Cardiac muscle cell (in vitro differentiated cells and primary cell): ENCODE measurements at places on chromosomes 6 and 20.

GRCh38 chr6:131694832-131695426 lies 6.3 kb downstream of the OR2A4 start:
- peak; percentile 78 for DNase-seq

DNA sequence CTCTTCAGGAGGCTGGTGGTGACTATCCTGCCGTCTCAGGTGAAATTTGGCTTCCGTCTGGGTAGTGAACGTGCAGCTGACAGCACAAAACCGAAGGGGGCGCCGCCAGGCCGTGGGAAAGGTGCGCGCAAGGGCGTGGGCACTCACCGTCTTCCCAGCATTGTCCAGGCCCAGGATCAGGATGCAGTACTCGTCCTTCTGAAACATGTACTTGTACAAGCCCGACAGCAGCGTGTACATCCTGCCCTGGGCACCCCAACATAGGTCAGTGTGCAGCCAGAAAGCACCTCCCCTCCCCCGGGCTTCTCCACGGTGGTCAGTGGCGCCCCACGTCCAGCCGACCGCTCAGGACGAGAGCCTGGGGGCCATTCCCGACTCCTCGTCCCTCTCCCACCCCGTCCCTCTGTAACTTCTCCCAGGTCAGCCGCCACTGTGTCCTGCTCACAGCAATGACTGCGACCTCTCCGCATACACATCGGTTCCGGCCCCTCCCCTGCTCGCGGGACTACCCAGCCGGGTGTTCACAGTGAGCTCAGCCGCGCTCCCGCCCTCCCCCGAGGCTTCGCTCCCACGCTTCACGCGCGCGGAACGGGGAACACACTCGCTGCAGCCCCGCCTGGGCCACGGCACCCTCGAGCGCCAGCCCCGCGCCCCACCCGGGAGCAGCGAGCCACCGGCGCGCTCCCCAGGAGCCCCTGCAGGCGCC lies 771 bp downstream of the ARFRP1 start:
- no peak for DNase-seq

GRCh38 chr6:121755485-121755884 lies 320.0 kb downstream of the GJA1 start:
- no peak for DNase-seq

- no peak for DNase-seq
Observed at GRCh38 chr6:74551896-74552295, 654.0 kb downstream of the COL12A1 start.

DNA sequence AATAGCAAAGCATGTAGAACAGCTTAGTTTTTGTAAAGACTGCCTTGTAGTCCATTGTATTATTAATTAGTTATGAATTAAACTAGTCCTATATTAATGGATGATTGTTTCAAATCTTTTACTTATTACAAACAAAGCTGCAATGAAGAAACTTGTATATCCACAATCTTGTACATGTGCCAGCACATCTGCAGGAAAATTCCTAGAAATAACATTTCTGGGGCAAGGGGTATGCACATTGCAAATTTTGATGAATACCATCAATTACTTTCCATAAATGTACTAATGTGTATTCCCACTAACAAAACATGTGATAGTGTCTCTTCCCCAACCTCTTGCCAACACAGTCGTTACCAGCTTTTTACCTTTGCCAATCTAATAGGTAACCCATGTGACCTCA lies 73.6 kb upstream of the AKAP12 start:
- DNase-seq = no peak

- no peak for DNase-seq
Observed at GRCh38 chr6:109237077-109237985, 142.0 kb downstream of the CEP57L1 start.

GRCh38 chr6:3869632-3870527 lies 20.7 kb downstream of the FAM50B start:
- DNase-seq = no peak

DNA sequence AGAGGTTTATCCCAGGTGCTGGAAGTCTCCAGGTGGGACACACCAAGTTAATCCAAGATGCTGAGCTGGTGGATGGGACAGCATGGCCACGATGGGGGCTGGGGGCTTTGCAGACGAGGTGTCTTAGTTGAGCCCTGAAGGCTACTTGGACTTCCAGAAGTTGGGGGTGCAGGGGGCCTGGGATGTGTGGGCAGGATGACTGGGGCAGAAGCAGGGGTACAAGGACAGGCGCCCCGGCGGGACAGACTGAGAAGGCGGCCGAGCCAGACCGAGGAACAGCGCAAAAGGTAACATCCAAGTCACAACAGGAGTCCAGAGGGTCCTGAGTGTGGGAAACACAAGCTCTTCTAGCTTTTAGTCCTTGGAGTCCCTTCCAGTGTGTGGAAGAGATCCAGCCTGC lies 23.8 kb downstream of the RAMACL start:
- no peak for DNase-seq

DNA sequence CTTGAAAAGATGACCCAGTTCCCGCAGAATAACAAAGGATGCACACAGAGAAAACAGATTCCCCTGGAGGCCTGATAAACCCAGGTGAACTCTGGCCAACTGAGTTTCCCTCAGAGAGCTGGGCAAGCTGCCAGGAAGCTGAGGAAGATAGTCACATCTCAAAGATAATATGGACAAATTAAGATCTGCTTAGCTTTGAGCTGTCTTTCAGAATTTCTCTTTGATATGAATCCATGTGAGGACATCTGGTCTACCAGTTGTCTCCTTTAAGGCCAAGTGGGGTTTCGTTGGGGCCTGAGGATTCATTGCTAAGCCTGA lies 59.5 kb downstream of the ID4 start:
- DNase-seq = no peak

DNA sequence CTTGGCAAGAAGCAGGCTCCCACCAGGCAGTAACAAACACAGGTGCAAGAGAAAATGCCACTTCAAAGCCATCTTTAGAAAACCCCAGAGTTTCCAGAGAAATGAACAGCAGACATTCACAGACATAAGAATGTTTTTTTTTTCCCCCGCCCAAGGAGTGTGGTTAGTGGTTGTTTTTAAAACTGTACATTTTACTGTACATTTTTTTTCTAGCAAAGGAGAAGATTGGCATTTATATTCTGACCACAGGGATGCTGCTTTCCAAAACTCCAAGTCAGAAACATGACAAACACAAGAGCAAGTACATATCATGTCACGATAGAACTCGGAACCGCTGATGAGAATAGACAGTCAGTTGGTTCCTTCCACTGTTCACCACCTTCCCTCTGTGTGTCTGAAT lies 197.9 kb downstream of the LRFN2 start:
- DNase-seq = no peak
